ENCODE measurements at places on chromosomes 7 and 10.

- DNase-seq = peak; percentile 47
Observed at GRCh38 chr7:4774658-4775249, 669 bp upstream of the AP5Z1 start.

DNA sequence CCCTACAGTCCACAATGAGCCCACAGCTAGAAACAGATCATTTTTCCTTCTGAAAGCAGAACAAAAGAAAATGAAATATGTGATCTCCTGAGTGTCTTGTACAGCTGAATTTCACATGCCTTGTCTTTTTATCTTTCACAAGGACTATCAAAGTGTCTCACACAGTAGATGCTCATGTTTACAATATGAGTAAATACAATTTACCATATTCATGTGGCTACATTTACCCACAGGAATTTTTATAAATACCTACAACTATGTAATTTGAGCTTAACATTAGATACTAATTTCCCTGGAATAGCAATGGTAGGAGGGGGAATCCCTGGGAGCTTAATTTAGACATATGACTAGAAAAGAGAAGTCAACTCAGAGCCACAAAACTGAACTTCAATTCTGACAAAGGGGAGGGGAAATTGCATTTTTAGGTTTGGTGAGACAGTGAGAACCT is 186.2 kb downstream of the MACC1 start:
- DNase-seq = no peak

DNA sequence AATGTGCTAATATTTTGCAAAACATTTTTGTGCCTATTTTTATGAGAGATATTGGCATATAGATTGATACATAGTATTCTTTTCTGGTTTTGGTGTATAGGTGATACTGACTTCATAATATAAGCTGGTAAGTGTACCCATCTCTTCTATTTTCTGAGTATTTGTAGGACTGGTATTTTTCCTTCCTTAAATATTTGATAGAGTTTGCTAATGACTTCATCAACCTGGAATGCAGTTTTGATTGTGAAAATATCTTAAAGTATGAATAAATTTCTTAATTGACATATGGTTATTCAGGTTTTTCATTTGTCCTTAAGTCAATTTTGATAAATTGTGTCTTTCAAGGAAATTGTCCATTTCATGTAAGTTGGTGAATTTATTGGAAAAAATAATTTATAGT is 6.1 kb upstream of the SCRN1 start:
- no peak for DNase-seq

DNA sequence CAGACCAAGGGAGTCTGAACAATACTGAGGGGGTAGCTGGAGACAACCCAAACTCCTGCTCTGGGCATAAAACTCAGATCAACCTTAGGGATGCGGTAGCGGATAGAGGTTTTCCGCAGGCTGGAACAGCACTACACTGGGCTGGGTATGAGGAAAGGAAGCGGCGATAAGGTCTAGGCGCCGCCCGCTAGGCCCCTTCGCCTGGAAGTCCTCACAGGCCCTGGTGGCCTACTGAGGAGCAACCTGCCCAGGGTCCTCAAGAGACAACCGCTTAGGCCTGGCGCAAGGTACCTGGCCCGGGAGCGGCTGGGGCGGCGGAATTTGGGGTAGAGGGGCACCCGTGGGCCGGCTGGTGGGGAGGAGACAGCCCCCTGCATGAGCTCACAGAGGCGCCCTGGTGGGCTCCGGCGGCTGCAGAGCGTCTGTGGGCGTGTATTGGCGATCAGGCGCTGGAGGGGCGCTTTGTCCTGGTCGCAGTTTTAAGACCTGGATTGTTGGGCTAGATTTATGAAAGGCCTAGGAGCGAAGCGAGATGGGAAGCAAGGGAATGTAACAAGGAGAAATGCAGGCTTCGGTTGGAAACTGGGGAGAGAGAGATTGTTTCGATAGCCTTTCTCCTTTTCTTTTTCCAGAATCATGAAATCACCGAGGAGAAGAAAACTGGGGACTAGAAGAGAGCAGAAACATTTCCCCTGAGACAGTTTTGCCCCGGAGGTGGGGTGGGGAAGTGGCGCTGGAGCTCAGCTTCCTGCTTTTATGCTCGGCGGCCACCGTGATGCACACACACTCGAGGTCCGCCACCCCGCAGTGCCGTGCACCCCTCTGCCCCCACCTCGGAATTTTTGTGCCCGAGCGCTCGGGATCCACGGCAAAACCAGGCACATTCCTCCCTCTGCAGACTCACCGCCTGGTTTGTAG is 2.4 kb upstream of the NKX2-3 start:
- no peak for DNase-seq

GRCh38 chr10:100349087-100349486 is 2.1 kb downstream of the SCD start:
- DNase-seq = no peak
